ENCODE measurements at places on chromosomes 16 and 17.
A peak's percentile ranks its signal among the peaks of the same experiment; 100 is the strongest.

- DNase-seq = peak; percentile 1
Measured at GRCh38 chr16:24610416-24610755, 71.0 kb downstream of the RBBP6 start.

DNA sequence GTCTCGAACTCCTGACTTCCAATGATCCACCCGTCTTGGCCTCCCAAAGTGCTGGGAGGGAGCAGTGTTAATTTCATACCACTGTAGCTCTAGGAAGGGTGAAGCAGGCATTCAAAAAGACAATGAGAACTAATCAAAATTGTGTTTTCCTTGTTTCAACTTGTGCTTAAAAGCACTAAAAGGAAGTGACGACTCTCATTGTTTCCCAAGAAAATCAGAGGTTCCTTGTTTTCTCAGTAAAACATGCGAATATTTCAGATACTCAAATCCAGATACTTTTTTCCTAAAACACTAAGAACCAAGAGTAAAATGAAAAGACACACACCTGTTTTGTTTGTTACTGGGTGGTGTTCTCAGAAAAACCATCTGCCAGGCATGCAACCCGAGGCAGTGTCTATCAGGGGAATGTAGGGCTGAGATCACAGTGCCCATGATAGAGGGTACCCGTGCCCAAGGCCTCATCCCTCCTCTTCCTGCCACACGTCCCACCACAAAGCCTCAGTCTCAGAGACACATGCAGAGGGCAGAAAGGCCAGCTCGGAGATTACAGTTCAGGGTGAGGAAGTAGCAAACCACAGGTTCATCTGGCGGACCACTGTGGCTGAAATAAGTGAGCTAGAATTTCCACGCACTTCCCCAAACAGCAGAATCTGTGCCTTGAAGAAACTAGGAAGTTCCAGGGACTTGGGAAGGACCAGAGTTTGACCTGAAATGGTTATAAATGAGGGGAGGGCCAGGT is 33.7 kb downstream of the GINS3 start:
- DNase-seq = no peak

- DNase-seq = no peak
Measured at GRCh38 chr17:36892112-36892838, 45.0 kb upstream of the LHX1 start.

DNA sequence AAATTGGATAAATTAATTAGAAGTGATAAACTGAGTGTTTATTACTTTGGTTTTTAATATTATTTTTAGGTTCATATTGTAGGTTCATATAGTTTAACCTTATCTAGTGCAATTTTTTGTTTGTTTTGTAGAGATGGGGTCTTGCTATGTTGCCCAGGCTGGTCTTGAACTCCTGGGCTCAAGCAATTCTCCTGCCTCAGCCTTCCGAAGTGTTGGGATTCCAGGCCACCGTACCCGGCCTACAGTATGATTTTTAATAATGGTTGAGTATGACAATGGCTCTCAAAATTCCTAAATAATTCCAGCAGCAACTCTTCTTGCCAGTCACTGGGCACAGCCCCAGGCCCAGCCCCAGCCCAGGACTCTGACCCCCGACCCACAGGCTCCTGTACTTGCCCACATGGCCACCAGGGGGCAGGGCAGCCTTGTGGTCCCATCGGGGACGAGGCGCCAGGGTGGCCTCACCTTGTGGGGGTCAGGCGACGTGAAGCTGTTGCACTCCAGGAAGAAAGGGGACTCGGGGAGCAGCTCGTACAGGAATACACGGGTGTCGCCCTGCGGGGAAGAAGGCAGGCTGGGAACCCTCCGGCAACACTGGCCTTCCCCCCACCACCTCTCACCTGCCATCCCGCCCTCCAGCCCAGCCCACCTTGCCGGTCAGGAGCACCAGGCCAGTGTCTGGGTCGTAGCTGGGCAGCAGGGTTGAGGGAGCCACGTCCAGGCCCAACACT is 7.9 kb upstream of the PAM16 start:
- DNase-seq = no peak

- DNase-seq = no peak
Measured at GRCh38 chr16:12329246-12329995, 352.9 kb downstream of the SNX29 start.

DNA sequence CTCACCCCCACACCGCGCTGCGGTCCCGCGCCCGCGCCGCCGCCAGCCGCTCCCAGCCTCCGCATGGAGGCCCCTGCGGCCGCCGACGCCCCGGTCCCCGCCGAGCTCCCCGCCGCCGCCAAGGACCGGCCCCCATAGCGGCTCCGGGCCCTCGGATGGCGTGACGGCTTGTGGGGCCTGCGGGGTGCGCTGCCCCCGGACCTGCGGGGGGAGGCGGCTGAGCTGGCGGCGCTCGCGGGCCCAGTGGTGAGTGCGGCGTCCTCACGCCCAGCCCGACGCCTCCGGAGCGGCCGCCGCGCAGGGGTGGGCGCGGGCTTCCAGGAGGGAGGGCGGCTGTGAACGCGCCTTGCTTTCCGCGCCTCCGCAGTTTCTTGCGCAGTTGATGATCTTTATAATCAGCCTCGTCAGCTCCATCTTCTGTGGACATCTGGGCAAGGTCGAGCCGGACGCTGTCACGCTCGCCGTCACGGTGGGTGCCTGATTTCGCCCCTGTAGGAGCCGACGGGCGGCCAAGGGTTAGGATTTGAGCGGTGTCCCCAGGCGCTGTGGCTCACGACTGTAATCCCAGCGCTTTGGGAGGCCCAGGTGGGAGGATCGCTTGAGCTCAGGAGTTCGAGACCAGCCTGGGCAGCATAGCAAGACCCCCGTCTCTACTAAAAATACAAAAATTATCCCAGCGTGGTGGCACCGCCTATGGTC is 46.4 kb downstream of the SLC47A1 start:
- peak; percentile 24 for DNase-seq

DNA sequence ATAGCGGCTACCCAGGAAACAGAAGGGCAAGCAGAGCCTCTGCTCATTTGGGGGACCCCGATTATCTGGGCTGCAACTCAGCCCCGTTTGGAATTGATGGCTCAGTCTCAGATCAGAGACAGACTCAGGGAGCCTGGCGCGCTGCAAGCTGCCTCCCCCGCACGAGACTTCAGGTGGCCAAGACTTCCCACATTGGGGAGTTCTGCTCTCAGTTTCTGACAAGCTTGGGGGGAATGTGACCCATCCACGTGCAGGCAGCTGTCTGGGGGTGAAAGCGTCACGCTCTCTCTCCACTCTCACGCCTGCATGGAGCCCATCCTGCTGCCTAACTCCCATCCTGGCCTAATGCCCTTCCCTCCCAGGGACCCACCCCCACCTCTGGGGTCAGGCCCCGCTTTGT is 157.6 kb upstream of the GSE1 start:
- no peak for DNase-seq

DNA sequence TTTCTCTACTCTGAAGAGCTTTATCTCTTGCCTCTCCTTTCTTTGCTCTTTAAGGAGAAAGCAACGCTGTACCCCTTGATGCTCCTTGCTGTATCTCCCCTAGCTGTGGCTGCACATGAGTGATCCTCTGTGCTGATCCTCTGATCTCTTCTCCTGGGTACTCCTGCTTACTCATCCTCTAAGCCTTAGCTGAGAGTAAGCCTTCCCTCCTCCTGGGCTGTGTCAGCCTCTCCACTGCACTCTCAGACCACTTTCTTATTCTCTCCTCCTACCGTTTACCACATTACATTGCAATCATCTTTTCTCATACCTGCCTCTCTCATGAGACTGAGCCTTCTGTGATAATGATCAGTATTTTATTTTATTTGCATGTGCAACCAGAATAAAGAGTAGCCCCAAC is 25.1 kb downstream of the SOX9 start:
- DNase-seq = no peak

DNA sequence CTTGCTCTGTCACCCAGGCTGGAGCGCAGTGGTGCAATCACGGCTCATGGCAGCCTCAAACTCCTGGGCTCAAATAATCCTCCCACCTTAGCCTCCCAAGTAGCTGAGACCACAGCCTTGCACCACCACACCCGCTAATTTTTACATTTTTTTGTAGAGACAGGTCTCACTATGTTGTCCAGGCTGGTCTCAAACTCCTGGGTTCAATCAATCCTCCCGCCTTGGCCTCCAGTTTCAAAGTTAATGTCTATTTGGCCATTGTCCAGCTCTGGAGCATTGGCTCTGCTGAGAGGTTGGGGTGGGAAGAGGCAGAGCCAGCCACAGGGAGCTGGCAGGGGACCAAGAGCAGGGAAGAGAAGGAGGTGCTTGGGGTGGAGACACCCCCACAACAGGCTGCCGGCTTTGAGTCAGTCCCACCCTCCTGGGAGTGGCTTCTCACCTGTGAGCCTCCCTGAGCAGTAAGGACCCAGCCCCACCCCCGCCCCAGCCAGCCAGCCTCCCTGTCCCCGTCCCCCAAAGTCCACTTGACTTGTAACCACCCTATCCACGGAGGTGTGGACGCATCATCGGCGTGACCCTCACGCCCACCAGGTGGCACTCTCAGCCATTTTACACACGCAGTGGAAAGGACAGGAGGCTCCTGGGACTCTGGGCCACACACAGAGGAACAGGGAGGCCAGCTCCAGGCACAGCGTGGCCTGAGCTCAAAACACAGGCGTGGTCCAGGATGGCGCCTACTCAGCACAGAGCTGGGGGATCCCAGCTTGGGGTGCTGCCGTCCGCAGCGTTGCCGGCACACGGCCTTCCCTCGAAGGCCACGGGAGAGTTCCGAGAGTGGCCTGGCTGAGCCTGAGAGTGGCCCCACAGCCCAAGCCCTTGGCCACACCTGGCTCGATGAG is 22.8 kb upstream of the PVALEF start:
- DNase-seq = peak; percentile 73

DNA sequence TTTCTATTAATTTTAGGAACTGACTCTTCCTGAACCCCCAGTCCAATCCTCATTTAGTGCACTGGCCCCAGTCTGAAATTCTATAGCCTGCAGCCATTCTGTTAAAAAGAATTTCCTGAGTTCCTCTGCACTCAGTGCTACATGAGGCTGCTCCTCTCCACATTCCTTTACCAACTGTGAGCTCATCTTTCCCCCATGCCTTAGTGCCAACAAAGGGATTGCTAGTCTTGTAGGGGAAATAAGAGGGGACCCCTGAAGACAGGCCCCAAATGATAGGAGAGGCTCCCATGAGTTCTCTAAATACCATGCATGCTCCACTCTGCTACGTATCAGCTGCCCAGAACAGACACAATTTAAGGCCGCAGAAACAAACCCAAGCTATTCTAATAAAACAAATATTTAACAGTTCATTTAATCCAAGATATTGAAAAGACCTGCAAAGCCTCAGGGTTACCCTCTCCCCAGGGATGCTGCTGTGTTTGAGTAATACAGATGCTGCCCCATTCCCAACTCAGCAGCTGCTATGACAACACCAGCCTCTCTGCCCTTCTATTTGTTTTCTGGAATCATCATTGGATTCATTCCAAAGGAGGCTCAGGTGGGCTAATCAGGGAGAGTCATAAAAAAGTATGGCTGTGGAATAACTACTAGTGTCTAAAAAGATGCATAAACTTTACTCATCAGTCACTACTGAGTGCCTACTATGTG is 228.5 kb downstream of the TOX3 start:
- no peak for DNase-seq

DNA sequence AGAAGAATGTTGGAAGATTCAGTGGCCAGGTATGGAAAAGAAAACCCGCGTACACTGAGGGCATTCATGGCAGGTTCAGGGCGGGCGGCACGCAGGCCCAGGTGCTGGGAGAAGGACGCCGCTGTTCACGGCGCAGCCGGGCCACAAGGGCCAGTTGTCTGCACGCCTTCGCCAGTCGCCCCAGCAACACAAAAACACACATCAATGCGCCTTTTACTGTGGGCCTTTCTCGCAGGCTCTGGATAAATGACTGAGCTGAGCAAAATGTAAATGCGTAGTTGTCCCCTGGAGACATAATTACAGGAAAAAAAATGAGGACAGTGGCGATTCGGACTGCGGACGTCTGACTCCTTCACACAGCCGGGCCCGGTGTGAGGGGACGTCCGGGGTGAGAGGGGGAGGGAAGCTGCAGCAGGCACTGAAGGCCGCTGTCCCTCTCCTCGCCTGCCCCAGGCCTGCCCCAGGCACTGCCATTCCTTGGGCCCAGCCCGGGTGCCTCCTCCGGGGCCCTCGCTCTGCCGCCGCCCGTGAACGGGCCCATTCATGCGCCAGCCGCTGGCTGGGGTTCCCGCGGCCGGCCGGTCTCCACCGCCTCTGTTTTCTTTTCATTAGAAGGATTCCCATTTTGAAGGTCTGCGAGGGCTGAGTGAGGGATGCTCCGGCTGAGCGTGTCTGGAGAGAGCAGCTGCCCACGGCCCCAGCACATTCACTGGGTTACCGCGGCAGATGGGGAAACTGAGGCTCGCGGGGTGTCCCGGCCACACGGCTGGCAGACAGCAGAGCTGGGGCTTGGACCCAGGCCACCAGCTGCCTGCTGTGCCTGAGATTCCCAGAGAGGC is 6.5 kb upstream of the ZNF469 start:
- DNase-seq = no peak

- DNase-seq = no peak
Measured at GRCh38 chr16:86870380-86870779, 292.0 kb downstream of the FOXL1 start.

- no peak for DNase-seq
Measured at GRCh38 chr17:77569846-77570564, 388.5 kb upstream of the TNRC6C start.

GRCh38 chr17:64057701-64058263 is 37.3 kb upstream of the ICAM2 start:
- DNase-seq = no peak

DNA sequence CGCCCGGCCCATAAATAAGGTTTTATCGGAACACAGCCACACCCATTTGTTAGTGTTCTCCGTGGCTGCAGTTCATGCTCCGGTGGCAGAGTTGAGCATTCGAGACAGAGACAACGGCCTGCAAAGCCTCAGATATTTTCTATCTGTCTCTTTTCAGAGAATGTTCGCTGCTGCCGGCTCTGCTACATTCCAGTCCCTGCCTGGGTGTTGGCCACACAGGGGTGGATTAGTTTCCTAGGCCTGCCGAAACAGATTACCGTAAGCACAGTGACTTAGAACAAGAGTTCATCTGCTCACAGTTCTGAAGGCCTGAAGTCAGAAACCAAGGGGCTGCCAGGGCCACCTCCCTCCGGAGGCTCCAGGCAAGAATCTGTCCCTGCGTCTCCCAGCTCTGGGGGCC is 19.1 kb upstream of the GSG1L start:
- DNase-seq = no peak

DNA sequence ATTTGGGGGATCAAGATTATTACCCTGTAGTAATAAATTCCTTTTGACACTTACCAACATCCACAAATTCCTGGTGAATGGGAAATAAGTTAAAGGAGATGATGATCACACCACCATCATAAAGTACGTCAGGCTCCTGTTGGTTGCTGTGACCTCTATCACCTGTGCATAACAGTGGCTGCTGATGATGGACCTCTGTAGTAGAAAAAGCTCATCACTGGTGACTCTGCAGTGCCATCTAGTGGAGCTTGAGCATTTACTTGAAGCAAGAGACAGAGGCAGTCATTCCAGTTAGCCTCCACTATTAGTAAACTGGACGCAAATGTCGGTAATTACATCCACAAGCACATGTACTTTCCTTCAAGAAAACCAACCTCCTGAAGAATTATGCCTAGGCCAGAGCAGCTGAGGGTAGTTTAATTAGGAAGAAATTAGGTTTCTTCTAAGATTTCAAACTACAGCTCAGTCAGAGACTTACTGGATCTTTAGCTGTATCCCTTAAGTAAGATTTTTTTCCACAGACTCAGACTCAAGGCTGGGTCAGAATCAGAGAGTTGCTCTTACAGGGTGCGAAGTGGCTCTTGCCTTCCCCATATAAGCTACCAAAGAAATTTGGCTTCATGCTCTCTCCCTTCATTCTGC is 39.3 kb downstream of the CYB561 start:
- peak; percentile 79 for DNase-seq

- no peak for DNase-seq
Measured at GRCh38 chr17:67041531-67041930, 2.8 kb upstream of the CACNG1 start.
